Mesothelial cell of epicardium (in vitro differentiated cells): ENCODE measurements at places on chromosomes 1 and 21.
A peak's percentile ranks its signal among the peaks of the same experiment; 100 is the strongest.

- peak overlapping the region; percentile 99 for H3K4me3 ChIP-seq
- peaks cover 11% of the 10 kb centered on the region for H3K27me3 ChIP-seq
- H3K4me1 ChIP-seq, result peaks cover 26% of the 10 kb centered on the region
- H3K36me3 ChIP-seq, result peaks cover under 1% of the 10 kb centered on the region
Observed at GRCh38 chr1:155174324-155175280, 953 bp downstream of the TRIM46 start.

DNA sequence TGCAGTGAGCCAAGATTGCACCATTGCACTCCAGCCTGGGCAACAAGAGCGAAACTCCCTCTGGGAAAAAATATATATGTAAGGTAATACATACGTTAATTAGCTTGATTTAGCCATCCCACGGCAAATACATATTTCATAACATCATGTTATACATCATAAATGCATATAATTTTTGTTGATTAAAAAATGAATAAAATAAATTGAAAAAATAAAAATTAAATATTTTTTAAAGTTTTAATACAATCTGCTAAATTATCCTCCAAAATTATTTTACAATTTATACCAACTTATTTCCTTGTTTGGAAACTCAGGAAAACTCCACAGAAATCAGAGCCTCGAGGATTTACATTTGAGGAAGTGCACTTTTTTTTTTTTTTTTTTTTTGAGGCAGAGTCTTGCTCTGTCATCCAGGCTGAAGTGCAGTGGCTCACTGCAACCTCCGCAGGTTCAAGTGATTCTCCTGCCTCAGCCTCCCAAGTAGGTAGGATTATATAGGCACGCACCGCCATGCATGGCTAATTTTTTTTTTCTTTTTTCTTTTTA, 12.6 kb upstream of the IPO9 start:
- DNase-seq, result no peak
- H3K4me3 ChIP-seq, result no peak overlapping the region
- H3K27ac ChIP-seq, result no peak overlapping the region
- H3K4me1 ChIP-seq, result peaks cover 4% of the 10 kb centered on the region
- peaks cover 57% of the 10 kb centered on the region for H3K36me3 ChIP-seq

- no peak for DNase-seq
- H3K4me3 ChIP-seq, result no peak overlapping the region
- H3K27me3 ChIP-seq, result peaks cover 65% of the 10 kb centered on the region
- H3K27ac ChIP-seq, result no peak overlapping the region
- peaks cover 3% of the 10 kb centered on the region for H3K4me1 ChIP-seq
Observed at GRCh38 chr1:77288275-77288674, 6.5 kb downstream of the AK5 start.

- H3K36me3 ChIP-seq, result no peaks in the 10 kb centered on the region
- peaks cover 10% of the 10 kb centered on the region for H3K27me3 ChIP-seq
- no peak overlapping the region for H3K4me3 ChIP-seq
- H3K4me1 ChIP-seq, result peaks cover 48% of the 10 kb centered on the region
- DNase-seq, result peak; percentile 11
Observed at GRCh38 chr1:5504364-5504740, 487.9 kb downstream of the NPHP4 start.

GRCh38 chr1:223827193-223827663, 18.5 kb downstream of the TP53BP2 start:
- H3K4me1 ChIP-seq, result peaks cover 13% of the 10 kb centered on the region
- DNase-seq, result no peak
- no peaks in the 10 kb centered on the region for H3K36me3 ChIP-seq
- no peaks in the 10 kb centered on the region for H3K27me3 ChIP-seq
- H3K4me3 ChIP-seq, result no peak overlapping the region
- no peak overlapping the region for H3K27ac ChIP-seq

GRCh38 chr1:20486457-20487235, 636 bp upstream of the CAMK2N1 start:
- H3K4me1 ChIP-seq, result peaks cover 24% of the 10 kb centered on the region
- peaks cover 71% of the 10 kb centered on the region for H3K27me3 ChIP-seq
- peak; percentile 79 for DNase-seq
- peak overlapping the region; percentile 71 for H3K27ac ChIP-seq
- H3K4me3 ChIP-seq, result peak overlapping the region; percentile 69
- no peaks in the 10 kb centered on the region for H3K36me3 ChIP-seq

DNA sequence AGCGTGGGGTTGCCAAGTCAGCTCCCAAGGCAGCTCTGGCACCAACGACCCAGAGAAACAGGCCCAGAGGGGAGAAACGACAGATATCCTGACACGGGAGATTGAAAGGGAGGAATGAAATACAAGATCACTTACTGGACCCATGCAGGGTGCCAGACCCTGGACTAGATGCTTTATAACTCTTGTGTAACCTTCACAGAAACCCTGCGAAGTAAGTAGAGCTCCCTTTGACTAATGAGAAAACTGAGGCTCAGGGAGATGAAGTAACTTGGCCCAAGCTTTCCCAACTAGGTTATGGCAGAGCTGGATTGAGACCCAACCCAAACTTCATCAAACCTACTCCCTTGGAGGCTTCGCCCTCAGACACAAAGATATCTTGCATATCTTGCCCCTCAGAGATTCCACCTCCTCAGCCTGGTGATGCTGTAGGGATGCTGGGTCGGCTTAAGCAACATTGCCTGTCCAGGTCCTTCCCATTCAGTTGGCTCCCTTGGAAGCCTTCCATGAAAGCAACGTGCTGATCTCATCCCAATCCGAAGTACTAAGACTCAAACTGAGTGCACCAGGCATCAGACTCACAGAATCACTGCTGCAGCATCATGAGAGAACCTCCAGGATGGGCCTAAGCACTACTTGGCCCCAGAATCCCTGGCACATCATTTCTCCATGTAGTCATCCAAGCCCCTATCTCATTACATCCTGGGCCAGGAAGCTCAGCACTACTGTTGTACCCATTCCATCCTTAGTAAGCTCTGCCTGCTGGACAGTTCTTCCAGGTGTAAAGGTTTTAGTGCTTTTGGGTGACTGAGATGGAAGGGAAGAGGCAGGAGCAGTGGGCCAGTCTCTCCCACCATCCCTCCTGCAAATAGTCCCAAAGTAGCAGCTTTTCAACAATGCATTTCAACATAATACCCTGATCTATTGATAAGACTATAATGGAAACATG, 1.1 kb upstream of the IGSF9 start:
- H3K4me3 ChIP-seq, result peak overlapping the region; percentile 93
- H3K36me3 ChIP-seq, result no peaks in the 10 kb centered on the region
- peak overlapping the region; percentile 77 for H3K27ac ChIP-seq
- DNase-seq, result no peak

DNA sequence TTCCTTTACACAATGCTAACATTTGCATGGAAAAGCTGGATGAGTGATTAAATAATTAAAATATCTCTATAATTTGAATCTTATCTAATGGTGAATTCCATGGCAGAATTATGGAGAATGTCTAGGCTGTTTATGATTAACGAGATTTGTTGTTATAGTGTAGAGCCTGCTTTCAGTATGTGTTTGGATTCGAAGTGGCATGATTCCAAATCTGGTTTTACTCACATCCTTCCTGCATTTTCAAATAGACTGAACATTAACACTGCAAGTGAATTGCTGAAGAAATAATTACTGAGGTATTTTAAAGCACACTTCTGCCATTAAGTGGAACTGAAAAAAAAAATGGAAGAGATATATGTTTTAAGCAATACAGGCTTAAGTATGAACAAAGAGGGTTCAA, 5.1 kb upstream of the NEK7 start:
- H3K27ac ChIP-seq, result peak overlapping the region; percentile 44
- no peak for DNase-seq
- H3K27me3 ChIP-seq, result no peaks in the 10 kb centered on the region

DNA sequence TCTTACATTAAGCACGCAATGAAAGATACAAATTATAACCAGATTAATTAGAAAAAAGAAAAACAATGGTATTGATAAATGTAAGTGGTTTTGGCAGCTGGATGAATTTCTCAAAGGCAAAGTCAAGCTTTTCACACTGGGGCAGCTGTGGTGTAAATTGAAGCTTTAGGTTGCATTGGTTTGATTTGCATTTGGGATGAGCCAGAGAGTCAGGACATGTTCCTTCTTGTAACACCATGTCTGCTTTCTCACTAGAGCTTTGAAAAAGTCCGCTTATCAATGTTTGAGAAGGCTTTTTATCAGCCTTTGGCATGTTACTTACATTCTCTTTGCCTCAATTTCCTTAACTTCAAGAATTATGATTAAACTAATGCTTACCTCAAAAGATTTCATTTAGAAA, 173.9 kb downstream of the GPATCH2 start:
- peaks cover 6% of the 10 kb centered on the region for H3K4me1 ChIP-seq
- no peaks in the 10 kb centered on the region for H3K27me3 ChIP-seq
- H3K27ac ChIP-seq, result no peak overlapping the region
- DNase-seq, result no peak
- peaks cover 19% of the 10 kb centered on the region for H3K36me3 ChIP-seq

DNA sequence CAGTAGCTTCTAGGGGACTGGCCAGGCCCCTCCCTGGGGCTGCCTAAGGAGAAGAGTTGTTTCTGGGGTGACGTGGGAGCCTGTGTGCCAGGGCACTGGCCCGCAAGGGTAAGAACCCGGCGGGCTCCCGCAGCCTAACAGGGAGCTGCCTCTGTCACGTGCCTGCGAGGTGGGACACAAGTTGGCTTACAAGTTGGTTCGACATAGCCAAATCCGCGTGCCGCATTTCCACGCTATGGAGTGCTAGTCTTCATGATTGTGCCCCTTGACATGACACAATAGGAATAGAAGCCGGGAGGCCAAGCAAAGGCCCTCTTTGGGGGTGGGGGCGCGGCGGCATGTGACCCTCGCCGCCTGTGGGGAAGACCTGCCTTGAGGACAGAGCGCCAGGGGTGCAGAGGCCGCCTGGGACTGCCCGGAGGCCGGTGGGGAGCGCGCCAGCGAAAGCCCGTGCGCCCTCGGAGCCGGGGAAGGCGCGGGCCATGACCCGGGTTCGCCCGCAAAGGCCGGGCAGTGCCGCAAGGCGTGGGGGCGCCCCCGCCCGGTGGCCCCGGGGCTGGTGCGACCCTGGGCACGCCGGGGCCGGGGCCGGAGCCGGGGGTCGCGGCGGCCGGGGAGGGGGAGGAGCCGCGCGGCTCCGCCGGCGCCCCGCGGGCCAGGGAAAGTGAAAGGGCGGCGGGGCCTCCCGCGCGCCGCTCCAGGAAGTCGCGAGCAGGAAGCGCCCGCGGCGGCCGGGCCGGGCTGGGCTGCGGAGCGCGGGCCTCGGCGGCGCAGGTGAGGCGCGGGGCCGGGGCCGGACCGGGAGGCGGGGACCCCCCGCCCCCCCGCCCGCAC, at the start of gene SLC37A1:
SLC37A1 (plus strand) TSS at position 702 of the 834 bp plus-strand sequence. CDS start 4,603 bp downstream, outside the sequence.
- peaks cover 50% of the 10 kb centered on the region for H3K4me1 ChIP-seq
- no peaks in the 10 kb centered on the region for H3K36me3 ChIP-seq

GRCh38 chr1:86987446-86987845, 73.0 kb downstream of the HS2ST1 start:
- no peaks in the 10 kb centered on the region for H3K27me3 ChIP-seq
- peaks cover 16% of the 10 kb centered on the region for H3K4me1 ChIP-seq
- no peaks in the 10 kb centered on the region for H3K36me3 ChIP-seq
- H3K27ac ChIP-seq, result no peak overlapping the region

- no peak for DNase-seq
- no peaks in the 10 kb centered on the region for H3K36me3 ChIP-seq
- H3K4me1 ChIP-seq, result no peaks in the 10 kb centered on the region
- H3K27me3 ChIP-seq, result peaks cover 2% of the 10 kb centered on the region
- H3K4me3 ChIP-seq, result no peak overlapping the region
Observed at GRCh38 chr1:67060811-67061218, 6.9 kb upstream of the SLC35D1 start.

GRCh38 chr1:119116725-119117124, 23.7 kb downstream of the WARS2 start:
- H3K27me3 ChIP-seq, result no peaks in the 10 kb centered on the region
- no peak for DNase-seq
- peaks cover 14% of the 10 kb centered on the region for H3K36me3 ChIP-seq
- peaks cover 23% of the 10 kb centered on the region for H3K4me1 ChIP-seq
- peak overlapping the region; percentile 86 for H3K27ac ChIP-seq

- no peak for DNase-seq
- peaks cover 38% of the 10 kb centered on the region for H3K4me1 ChIP-seq
- no peaks in the 10 kb centered on the region for H3K27me3 ChIP-seq
- peak overlapping the region; percentile 89 for H3K27ac ChIP-seq
- H3K4me3 ChIP-seq, result no peak overlapping the region
Observed at GRCh38 chr1:41494351-41495209, 10.1 kb upstream of the EDN2 start.

DNA sequence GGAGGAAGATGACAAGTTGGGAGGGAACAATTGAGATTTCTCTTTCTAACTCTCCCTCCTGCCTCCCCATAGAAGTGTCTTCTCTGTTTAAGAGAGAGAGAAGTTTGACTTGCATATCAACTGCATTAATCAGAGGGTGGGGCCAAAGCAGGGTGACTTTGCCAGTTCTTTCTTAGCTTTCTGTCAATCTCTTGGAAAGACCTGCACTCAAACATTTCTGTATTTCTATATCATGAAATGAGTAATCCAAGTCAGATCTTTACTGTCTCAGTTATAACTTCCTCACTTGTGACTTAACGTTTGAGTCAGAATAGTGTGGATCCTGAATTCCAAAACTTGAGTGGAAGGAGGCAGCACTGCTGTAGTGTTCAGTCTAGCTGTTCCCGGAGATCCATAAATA, 180.8 kb upstream of the KCNK2 start:
- H3K4me1 ChIP-seq, result peaks cover 7% of the 10 kb centered on the region
- no peaks in the 10 kb centered on the region for H3K27me3 ChIP-seq
- no peak overlapping the region for H3K4me3 ChIP-seq
- H3K36me3 ChIP-seq, result no peaks in the 10 kb centered on the region
- DNase-seq, result no peak

- no peak overlapping the region for H3K4me3 ChIP-seq
- no peaks in the 10 kb centered on the region for H3K36me3 ChIP-seq
- no peaks in the 10 kb centered on the region for H3K27me3 ChIP-seq
Observed at GRCh38 chr1:24341260-24341659, 22.1 kb downstream of the GRHL3 start.

DNA sequence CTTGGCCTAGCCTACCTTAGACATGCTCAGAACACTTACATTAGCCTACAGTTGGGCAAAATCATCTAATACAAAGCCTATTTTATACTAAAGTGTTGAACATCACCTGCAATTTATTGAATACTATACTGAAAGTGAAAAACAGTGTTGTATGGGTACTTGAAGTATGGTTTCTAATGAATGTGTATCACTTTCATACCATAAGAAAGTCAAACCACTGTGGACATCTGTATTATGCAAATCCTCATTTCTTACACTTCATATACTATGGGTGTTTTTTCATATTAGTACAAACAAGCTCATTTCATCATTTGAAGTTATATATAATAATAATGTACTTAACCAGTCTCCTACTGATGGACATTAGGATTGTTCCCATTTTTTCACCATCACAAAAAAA, 41.2 kb downstream of the TDRD5 start:
- peaks cover 14% of the 10 kb centered on the region for H3K27me3 ChIP-seq
- no peak overlapping the region for H3K4me3 ChIP-seq
- H3K27ac ChIP-seq, result no peak overlapping the region

DNA sequence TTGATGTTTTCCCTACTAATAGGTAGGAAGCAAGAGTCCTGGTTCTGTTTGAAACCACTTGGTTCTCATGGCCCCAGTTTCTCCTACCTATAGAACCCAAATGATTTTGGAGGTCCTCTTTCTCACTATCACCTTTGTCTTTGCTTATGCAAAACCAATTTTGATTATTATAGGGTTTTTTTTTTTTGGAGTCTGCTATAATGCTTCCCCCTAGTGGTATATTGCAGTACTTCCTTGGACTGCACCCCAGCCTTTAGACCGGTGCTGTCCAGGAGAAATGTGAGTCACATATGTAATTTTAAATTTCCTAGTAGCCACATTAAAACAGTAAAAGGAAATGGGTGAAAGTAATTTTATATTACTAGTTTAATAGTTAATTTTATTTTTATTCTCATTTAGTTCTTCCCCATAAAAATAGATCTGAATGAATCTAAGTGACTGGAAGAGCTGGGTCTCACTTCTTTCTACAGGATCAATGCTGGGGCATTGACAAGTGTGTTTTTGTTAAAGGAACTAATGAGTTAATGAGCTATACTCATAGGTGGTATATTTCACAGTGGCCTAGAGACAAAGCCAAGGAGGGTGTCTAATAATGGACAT, 10.6 kb downstream of the FCMR start:
- peaks cover 88% of the 10 kb centered on the region for H3K27me3 ChIP-seq
- DNase-seq, result no peak
- H3K36me3 ChIP-seq, result no peaks in the 10 kb centered on the region
- H3K4me1 ChIP-seq, result peaks cover 5% of the 10 kb centered on the region
